ENCODE measurements at places on chromosomes 2 and 18.

GRCh38 chr2:172109256-172109987 is 6.7 kb upstream of the DLX2 start:
- no peak for DNase-seq

DNA sequence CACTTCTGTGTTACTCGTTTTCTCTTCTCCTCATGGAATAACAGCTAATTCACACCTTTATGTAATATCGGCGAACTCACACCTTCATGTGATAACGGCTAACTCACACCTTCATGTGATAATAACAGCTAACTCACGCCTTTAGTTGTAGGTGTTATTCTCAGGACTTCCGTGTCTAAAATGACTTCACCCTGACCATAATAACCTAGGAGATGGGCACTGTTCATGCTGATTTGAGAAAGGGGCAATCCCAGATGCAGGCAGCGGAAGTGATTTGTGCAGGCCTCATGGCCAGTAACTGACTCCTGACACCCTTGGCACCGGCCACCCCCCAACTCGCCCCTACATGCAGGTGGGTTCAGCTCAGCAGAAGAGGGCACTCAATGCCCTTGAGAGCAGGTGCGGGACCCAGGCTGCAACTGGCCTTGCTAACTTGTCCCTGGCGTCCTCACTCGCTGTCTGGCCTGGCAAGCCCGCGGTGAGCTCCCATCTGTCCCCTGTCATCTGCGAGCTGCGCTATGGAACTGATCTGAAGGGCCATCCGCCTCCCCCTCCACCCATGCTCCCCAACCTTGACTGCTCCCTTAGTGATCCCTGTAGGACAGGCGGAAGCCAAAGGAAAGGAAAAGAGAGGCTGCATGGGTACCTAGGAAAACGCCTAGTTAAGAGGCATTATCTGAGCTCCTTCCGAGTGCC is 42.6 kb upstream of the MTCL1 start:
- no peak for DNase-seq

GRCh38 chr2:204441316-204441715 is 104.0 kb upstream of the PARD3B start:
- DNase-seq = no peak

GRCh38 chr18:55950379-55951166 is 362.6 kb upstream of the TCF4 start:
- DNase-seq = no peak

GRCh38 chr2:25606892-25607291 is 66.5 kb downstream of the DTNB start:
- DNase-seq = peak; percentile 30

DNA sequence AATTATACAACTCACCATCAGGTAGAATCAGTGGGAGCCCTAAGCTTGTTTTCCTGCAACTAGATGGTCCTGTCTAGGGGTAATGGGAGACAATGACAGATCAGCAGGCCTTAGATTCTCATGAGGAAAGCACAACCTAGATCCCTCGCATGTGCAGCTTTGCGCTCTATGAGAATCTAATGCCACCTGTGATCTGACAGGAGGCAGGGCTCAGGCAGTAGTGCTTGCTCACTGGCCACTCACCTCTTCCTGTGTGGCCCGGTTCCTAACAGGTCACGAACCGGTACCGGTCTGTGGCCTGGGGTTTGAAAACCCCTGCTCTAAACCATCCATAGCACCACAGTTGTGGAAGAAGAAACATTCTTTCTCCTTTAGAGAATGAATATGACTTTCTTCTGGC is 242.8 kb upstream of the CXCR4 start:
- no peak for DNase-seq

DNA sequence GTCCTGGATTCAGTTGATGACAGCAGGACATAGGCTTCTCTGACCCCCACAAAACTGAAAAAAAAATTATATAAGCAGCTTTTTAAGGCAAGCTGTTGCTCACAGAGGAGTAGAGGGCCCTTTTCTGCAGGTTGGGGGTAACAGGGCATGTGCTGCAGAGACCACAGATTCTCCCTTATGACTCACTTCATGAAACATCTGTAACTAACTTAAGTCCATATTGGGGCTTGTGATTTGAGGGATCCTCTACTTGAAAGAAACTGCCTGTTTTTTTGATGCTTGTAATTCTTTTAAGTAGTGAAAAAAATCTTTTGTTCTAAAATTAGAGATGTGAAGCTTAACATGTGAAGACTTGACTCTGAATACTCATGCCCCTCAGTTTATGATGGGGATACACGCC is 33.4 kb downstream of the XRCC5 start:
- no peak for DNase-seq

- no peak for DNase-seq
These were observed 4.0 kb downstream of the CYP26B1 start for GRCh38 chr2:72143441-72144273.

DNA sequence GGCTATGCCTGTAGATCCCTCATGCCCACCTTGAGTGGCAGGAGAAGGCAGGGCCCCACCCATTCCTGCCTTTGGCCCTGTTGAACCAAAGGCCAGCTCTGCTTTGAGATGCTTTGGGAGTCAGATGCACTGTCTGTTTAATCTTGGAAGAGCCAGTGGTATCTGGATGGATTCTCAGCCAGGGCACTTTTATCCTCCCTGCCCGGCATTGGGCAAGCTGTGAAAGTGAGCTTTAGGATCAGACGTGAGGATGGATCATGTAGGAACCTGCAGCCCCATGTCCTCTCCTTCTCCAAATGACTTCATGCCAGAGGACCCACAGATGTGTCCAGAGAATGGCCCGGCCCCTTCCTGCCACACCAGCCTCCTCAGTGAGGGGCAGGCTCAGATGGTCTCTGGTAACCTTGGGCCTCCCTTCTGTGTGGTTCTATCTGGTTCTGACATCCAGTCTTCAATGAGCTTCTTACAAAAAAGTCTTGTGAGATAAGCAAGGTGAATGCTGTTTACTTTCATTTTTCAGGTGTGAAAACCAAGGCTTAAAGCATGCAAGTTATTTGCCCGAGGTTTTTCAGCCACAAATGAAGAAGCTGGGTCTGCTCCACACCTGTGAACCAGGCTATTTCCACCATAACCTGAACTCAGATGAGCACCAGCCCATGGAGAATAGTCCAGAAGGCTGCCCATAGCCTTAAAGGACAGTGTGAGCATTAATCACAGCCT is 123.8 kb downstream of the KCTD1 start:
- no peak for DNase-seq

DNA sequence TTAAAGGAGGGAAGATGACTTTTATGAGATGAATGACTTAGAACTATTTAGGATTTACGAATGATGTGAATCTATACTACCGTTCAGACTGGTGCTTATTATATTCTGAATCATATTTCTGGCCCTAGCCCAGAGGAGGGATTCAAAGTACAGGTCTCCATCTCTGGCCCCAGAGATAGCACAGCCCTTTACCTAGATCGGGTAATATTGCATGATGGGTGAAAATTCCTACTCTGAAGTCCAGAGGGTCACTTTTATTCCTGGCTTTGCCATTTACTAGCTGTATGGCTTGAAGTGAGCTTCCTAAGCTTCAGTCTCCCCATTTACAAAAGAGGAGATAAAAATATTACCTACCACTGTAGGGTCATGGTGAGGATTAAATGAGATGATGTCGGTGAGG is 135.8 kb upstream of the OSR1 start:
- DNase-seq = no peak

- DNase-seq = no peak
These were observed at the start of gene SLC16A14 for GRCh38 chr2:230068651-230069055. SLC16A14 (minus strand) TSS chr2:230068924; CDS start chr2:230059352, 9,572 bp downstream.

All from RCC 7860 (cell line).